ENCODE measurements at places on chromosomes 5 and 9. TPM values are rescaled to one million over a fixed set of nuclear protein-coding genes. Genes with fewer than 3 reads are reported as not detected.

- DNase-seq = no peak
These were observed 25.7 kb downstream of the SLC1A1 start for GRCh38 chr9:4515958-4516375.

- DNase-seq = no peak
These were observed 337.7 kb downstream of the CDK5RAP2 start for GRCh38 chr9:120242116-120242811.

The PDLIM4 gene
- not detected for total RNA-seq

DNA sequence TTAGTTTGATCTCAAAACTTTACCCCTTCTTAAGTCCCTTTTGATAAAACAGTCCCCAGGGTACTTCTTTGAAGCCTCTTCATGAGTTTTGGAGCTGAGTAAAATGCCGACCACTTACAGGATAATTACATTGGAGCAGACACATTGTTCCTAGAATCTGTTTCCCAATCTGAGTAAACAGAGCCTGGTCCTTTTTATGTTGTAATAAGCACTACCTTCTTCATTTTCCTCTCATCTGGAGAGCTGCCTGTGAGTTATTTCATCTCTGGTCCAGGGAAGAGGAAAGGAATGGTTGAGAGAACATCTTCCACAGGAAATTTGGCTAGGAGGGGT lies 26.3 kb upstream of the GALNT10 start:
- DNase-seq = peak; percentile 34

The BTNL3 gene
- not detected for total RNA-seq
